Dorsolateral prefrontal cortex (tissue), 122 donors: ENCODE measurements at places on chromosomes 2 and 18.

DNA sequence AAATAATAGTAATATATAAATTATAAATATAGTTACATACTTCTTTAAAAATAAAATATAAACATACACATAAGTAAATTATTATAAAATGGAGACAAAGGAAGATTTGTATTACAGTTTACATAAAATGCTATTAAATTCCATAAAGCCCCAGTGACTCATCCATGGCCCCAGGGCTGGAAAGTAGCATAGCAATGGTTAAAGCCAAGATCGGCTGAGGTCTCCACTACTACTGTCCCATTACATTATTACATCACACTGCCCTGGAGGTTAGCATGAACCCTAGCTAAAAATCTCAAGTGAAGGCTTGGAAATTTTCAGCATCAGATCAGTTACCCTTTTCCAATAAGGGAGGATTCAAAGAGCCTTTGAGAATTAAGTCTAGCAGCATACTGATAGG, 936.2 kb downstream of the DSC3 start:
- DNase-seq: no peak

DNA sequence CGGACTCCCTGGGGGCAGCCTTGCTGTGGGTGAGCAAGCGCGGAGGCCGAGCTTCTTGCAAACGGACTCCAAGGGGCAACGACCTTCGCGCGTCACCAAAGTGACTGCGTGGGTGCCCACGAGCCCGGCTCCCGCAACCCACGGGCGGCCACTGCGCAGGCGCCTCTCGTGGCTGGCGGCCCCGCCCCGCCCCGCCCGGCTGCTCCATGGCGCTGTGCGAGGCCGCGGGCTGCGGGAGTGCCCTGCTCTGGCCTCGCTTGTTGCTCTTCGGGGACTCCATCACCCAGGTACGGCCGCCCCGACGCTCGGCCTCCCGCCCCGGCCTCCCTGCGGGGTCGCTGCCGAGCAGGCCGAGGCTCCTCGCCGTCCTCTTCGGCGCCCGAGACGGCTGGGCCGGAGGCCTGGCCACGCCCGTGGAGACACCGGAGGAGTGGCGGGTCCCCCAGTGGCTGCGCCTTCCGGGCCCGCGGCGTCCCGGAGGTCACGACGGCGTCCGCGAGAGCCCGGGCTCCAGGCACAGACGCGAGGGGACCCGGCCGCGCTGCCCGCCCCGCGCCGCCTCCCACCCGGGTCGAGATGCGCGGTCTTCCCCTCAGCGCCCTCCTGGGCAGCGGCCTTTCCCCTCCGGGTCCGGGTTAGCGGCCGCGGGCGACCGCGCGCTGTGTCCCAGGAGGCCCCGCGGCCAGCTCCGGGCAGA, at the start of gene IAH1:
Gene IAH1 (plus strand): TSS at position 191 of the 697 bp plus-strand sequence. CDS start 16 bp downstream, at position 207.
- peak; percentile 55 for DNase-seq

- DNase-seq: no peak
These were observed 58.7 kb downstream of the L3MBTL4 start for GRCh38 chr18:6355789-6356589.

GRCh38 chr2:76752506-76752905, 769.7 kb downstream of the LRRTM4 start:
- DNase-seq: no peak

DNA sequence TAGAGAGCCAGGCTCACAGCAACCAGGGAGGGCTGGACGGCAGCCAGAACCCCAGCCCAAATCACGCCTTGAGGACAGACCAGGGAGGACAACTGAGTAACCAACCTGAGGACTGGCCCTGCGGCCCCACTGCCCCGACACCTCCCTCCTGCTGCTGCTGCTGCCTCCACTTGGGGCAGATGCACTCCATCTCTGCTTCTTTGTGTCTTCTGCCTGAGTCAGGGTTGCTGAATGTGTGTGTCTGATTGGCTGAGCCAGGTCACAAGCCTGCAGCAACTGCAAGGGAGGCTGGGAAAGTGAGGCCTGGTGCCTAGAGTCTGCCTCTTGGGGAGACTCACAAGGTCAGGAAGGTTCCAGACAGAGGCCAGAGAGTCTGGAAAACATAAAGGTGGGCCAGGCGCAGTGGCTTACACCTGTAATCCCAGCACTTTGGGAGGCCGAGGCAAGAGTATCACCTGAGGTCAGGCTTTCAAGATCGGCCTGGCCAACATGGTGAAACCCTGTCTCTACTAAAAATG, 83.4 kb downstream of the ZFP36L2 start:
- no peak for DNase-seq

DNA sequence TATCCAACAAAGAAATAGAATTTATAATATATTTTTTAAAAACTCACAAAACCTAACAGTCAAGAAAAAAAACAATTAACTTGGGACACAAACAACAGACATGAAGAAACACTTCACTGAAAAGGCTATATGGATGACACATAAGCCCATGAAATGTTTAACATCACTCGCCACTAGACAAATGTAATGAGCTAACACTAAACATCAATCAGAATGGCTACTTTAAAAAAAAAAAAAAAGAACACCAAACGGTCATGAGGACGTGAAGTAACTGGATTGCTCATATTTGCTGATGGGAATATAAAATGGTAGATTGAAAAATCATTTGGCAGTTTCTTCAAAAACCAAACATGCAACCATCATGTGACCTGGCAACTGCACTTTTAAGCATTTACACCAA, 97.3 kb upstream of the RGPD4 start:
- no peak for DNase-seq

DNA sequence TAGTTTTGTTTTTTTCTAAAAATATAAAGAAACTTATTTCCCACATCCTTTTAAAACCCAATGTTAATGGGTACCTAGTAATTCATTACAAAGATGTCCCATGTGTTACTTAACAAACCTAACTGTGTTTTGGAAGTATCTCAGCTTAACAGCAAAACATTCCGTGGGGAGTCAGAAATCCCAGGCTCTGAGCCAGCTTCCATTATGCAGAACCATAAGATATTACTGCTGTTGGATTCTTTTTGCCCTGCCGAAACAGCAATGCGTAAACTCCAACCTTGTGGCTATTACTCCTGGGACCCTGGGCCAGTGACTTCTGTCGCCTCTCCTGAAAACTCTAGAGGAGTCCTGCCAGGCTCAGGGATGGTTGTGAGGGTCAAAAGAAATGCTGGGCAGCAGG, 174.1 kb downstream of the UXS1 start:
- no peak for DNase-seq

DNA sequence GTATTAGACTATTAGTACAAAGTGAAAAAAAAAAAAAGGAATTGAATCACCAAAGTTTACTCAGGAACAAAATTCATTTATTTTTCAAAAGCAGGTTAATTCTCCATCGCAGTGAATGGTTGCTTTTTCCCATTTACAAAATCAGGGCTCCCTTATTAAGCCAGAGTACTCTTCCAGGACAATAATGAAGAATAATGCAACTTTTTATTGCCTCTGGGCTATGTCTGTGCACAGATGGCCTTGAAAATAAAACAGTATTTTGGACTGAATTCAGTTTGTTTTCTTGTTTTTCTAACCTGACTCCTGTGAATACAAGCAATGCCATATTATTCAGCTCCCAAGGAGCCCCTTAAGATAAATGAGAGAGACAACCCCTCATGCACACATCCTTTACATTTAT, 246.8 kb downstream of the KCNS3 start:
- DNase-seq: no peak

DNA sequence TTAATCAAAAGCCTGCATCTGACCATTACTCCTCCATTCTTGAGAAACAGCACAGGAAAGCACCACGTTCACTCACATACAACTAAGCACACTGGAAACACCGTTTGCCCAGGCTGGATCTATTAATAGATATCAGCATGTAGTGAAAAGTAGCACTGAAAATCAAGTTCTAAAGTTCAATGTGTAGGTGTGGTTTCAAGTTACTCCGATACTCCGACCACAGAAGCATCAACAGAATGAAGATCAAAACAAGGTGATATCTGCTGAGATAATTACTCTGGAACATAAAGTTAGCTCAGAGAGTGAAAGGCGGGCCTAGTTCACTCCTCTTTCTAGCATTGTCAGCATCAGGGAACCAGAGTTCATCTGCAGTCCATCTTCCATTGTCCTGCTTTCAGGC, 1367.4 kb upstream of the ACVR2A start:
- no peak for DNase-seq

GRCh38 chr2:161118722-161119121, 41.5 kb upstream of the TANK start:
- no peak for DNase-seq

DNA sequence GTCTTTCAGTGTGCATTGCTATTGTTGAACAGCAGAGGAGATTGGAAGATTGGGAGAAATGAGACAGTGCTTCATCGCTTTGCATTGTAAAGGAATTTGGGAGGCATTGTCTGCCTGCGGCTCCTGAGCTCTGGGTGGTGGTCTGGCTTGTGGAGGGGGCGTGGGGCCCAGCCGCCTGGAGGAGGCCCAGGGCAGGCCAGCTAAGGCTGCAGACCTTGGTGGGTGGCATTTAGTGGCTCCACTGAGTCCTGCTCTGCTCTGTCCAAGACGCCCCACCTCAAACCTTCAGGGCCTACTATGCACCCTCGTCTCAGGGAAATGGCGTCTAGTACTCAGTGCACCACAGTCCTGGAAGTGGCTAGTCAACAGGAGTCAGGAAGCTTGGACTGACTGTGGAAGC, 5.7 kb upstream of the HS1BP3 start:
- DNase-seq: no peak

GRCh38 chr2:10906926-10907625, 4.7 kb upstream of the KCNF1 start:
- DNase-seq: no peak

- DNase-seq: no peak
These were observed 3.8 kb downstream of the TGIF1 start for GRCh38 chr18:3453540-3454364.

GRCh38 chr2:218648088-218648786, 11.2 kb downstream of the ZNF142 start:
- peak; percentile 60 for DNase-seq

- DNase-seq: no peak
These were observed 233.3 kb downstream of the FHOD3 start for GRCh38 chr18:36530676-36531405.

DNA sequence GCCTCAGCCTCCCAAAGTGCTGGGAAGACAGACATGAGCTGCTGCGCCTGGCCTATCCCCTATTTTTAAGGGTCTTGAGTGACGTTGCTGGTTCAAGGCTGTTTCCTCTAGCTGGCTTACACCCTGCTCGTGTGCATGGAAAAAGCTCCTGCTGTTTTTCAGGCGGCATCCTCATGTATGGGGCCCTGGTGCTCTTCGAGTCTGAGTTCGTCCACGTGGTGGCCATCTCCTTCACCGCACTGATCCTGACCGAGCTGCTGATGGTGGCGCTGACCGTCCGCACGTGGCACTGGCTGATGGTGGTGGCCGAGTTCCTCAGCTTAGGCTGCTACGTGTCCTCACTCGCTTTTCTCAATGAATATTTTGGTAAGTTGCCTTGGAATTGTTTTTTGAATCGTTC, 22.0 kb upstream of the NFATC1 start:
- DNase-seq: no peak

DNA sequence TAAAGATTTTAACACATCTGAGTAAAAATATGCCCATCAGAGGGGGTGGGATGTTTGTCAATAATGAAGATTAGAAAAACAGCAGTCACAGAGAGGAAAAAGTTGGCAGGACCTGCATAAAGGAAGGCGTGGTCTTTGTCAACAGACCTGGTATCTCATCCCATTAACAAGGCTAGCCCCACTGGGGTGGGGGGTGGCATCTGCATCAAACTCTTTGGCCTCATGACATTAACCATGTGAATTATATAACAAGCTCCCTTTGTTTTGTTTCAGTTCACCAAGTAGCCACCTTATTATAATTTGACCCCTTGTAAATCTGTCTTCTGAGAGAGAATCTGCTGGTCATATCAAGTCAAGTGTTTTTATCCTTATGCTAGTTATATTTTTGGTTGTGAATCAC, 28.8 kb downstream of the NEMP2 start:
- no peak for DNase-seq

GRCh38 chr18:44730803-44731529, 50.3 kb downstream of the SETBP1 start:
- no peak for DNase-seq

GRCh38 chr2:226845386-226846116, 9.7 kb downstream of the RHBDD1 start:
- DNase-seq: no peak

DNA sequence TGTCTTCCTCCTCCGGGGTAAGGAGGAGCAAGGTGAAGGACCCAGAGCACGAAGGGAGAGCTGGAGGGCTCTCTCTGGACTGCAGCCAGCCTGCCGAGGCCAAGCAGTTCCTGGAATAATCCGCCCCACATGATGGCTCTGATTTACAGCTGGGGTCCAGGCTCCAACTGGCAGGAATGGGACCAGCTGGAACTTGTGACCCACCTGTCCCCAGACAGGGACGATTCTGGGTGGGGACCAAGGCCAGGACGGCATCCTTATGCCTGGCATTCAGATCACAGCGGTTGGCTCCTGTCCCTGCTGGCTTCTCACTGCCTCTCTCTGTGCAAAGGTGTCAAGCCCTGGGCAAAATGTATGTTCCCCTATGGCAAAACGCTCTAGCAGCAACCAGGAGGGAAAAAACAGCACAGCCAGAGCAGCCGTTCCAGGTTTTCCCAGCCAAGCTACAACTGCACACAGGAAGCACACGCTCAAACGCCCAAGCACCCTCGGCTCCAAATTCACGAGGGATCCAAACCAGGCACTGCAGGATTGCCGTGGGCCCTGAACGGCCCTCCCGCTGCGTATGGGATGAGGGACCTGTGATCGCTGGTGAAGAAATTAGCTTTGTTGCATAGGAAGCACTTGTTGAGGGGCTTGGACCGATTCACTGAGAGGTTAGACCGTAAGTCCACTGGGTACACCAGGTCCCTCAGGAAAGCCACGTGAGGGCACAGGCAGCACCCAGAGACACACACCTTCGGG, 35.8 kb downstream of the FAM178B start:
- DNase-seq: peak; percentile 49

GRCh38 chr2:112149194-112149593, 11.0 kb downstream of the FBLN7 start:
- no peak for DNase-seq

DNA sequence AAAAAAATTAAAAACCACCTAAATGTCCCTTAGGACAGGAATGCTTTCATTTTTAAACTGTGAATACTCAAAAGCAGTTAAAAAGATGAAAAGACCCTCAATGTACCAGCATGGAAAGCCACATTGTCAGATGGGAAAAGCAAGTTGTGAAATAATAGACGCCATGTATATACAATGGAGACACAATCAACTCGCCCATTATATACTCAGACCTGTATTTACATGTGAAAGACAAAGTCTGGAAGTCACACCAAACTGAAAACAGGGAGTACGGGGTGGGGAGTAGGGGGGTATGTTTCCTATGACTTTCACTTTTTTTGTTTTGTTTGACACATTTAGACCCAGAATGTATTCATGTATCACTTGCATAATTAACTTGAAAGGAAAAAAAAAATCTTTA, 75.6 kb downstream of the CELF4 start:
- DNase-seq: no peak

- DNase-seq: no peak
These were observed 170.2 kb downstream of the PRKCE start for GRCh38 chr2:45821558-45822271.

DNA sequence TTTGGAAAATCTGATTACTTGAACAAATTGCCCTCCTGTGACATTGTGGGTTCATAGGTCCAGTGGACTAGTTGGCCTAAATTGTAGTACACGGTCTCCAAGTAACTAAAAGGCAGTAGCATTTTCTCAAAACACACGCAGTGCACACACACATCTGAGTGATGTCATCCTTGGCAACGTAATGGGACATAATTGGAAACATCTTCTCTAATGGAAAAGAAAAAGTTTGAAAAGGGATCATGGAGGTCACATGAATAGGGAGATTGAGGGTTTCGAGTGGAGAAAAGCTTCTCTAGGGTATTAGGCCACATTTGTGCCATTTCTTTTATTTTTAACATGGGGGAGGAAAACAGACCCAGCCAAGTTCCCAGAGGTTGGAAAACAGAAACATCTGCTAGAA, 93.3 kb downstream of the MAP4K4 start:
- DNase-seq: no peak
